ENCODE measurements at places on chromosomes 3 and 15.

DNA sequence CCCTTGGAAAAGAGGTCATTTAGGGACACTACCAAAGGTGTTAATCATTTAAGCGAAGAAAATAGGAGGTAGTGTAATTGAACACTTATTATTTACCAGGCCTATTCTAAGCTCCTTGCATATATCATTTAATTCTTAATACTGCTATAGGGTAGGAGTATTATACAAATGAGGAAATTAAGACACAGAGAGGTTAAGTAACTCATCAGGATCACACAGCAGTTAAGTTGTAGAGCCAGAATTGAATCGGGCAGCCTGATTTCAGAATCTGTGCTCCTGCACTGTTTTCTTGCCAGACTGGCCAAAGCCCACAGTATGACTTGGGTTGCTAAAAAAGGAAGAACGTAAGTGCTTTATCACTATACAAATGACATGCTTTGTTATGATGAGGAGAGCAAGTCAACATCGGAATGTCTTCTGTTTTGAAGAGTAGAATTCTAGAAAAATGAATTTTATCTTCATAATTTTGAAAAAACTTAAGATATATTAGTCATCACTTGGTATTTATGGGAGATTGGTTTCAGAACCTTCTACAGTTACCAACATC is 31.4 kb downstream of the HPS3 start:
- no peak for DNase-seq

GRCh38 chr15:68802373-68802772 is 18.3 kb downstream of the ANP32A start:
- no peak for DNase-seq

- DNase-seq: no peak
These were observed 365.1 kb downstream of the MECOM start for GRCh38 chr3:169298247-169298992.

DNA sequence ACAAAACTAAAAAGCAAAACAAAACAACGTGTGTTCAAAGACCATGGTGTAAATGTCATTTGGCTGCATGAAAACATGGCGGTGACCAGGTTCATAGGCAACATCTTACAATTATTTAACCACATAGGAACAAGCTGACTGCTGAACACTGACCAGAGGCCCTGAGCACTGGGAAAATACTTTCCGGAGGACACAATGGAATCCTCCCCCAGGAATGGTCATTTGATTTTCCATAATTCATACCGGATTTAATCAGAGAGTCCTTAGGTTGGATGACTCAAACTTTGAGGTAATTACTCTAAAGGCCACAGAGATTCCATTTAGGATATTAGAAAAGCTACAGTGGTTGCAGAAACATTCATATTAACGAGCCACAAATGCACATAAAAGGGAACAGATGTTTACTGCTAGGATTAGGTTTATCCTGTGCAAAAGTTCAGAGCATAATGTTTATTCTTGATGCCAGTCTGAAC is 254.7 kb downstream of the NR1D2 start:
- no peak for DNase-seq

DNA sequence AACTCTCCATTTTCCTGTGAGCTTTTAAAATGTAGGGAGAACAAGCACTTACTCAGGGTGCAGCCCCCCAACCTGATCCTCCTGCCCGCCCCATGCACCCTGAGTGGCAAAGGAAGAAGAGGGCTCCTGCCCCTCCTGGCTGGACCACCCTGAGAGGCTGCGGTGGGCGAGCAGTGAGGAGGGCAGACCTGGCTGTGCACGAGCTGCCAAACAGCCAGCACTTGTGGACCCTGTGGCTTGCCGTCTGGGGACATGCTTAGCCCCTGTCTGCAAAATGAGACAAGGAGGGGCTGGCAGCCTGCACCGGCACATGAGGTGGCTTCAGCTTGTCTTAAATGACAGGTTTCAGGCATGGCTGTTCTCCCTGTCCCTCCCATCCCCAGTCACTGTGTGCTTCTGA is 18.6 kb downstream of the ATP10A start:
- no peak for DNase-seq

All from effector CD8-positive, alpha-beta T cell (primary cell).